ENCODE measurements at places on chromosomes 7 and 10.
A peak's percentile ranks its signal among the peaks of the same experiment; 100 is the strongest.

DNA sequence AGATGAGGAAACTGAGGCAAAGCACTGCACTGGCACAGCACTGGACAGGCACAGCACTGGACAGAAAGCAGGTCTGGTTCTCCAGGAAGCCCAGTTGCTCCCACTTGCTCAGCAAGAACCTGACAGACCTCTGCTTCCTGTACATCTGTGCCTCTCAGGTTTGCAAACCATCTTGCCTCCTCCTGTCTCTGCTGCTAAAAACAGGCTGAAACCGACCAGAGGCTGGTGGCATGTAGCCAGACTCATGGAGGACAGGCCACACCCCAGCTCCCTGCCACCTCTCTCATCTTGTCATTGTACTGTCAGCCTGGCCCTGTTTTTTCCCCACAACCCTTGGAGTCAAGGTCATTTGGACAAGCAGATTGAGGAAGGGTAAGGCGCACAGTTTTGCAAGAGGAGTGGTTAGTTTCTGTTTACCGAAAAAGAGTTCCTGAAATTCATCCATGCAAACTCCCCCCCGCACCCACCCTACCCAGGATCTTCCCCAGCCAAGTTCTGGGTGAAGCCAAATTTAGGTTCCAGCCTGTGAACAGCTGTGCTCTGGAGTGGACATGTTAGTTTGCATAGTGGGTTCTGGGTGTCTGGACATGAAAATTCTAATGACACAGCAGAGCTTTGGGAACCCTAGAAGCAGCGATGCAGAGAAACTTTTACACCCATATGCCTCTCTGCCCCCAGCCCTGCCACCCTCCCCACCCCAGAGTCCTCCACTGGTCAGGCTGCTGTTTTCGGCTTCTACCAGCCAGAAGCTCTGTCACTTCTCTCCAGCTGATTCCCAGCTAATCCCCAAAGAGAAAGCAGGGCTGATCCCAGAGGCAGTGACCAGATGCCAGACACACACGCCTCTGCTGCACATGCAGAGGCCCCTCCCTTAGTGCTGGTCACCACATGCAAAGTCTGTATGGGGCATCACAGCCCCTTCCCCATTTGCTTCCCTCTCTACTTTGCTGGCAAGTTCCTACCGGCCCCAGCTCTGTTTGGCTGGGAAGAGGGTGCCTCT lies 8.5 kb upstream of the C10orf105 start:
- no peak for DNase-seq

- DNase-seq, result no peak
Measured at GRCh38 chr10:84075226-84076046, 63.9 kb upstream of the GHITM start.

- no peak for DNase-seq
Measured at GRCh38 chr7:92446869-92447344, 375 bp upstream of the GATAD1 start.

- DNase-seq, result no peak
Measured at GRCh38 chr7:148687555-148687954, 11.1 kb upstream of the CUL1 start.

- DNase-seq, result peak; percentile 92
Measured at GRCh38 chr10:69703766-69704630, 74.0 kb downstream of the FAM241B start.

DNA sequence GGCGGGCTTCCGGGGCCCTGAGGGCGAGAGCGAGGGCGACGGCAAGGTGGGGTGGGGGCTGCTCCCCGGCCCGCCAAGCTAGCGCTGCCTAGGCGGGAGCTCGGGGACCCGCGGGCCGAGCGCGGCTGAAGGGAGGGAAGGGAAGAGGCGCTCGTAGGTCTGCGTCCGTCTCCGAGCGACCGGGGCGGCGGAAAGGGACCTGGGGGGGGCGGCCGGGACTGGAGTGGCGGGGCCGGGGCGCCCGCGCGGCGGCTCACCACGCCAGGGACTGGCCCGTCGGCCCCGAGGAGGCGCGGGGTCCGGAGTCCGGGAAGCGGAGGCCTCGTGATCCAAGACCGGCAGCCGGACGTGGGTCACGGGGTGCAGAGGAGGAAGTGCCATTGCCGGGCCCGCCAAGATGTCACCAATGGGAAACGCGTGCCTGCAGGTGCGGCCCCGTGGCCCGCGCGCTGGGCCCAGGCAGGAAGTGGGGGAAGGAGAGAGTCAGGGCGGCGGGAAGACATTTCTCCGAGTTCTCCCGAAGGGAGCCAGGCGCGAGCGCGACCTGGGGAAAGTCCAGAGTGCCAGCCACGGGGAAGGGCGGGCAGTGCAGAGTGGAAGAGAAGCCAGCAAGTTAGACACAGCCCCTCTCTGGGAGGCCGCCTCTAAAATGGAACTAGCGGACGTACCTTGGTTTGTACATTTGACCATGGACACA lies 11.9 kb downstream of the HNRNPF start:
- DNase-seq, result peak; percentile 76

GRCh38 chr7:144776447-144776846 lies 59.4 kb downstream of the TPK1 start:
- no peak for DNase-seq

GRCh38 chr7:51577390-51577789 lies 260.8 kb upstream of the COBL start:
- DNase-seq, result no peak

- DNase-seq, result no peak
Measured at GRCh38 chr7:110600956-110601355, 490.0 kb upstream of the LRRN3 start.

- DNase-seq, result no peak
Measured at GRCh38 chr10:131822013-131822691, 78.7 kb upstream of the PPP2R2D start.

DNA sequence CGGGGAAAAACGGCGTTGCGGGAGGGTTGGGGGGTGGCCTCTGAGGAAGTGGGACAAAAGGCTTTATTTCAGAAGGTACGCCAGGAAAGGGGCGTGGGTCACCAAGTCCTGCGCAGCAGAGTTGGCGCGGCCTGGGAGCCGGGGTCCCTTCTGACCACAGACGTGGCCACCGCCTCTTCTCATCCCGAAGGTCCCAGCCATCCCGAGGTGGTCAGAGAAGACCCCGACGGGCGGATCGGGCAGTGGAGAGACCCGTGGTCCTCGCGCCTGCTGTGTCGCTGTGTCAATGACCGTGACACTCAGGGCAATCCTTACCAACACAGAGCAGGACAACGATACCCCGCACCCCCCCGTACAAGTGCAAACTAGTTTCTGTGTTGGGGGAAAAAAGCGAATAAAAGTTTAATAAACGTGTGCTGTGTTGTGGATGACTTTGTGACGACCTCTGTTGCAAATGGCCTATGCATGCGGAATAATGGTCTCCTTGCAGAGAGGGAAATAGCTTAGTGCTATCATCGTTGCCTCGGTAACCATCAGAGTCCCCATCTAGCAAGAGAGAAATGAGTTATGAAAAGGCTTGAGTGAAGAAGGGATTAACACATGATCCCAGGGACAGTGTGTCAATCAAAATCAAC lies 19.4 kb upstream of the GATA3 start:
- DNase-seq, result no peak
